Muscle of leg (tissue), 16 donors: ENCODE measurements at places on chromosomes 3 and 15.

DNA sequence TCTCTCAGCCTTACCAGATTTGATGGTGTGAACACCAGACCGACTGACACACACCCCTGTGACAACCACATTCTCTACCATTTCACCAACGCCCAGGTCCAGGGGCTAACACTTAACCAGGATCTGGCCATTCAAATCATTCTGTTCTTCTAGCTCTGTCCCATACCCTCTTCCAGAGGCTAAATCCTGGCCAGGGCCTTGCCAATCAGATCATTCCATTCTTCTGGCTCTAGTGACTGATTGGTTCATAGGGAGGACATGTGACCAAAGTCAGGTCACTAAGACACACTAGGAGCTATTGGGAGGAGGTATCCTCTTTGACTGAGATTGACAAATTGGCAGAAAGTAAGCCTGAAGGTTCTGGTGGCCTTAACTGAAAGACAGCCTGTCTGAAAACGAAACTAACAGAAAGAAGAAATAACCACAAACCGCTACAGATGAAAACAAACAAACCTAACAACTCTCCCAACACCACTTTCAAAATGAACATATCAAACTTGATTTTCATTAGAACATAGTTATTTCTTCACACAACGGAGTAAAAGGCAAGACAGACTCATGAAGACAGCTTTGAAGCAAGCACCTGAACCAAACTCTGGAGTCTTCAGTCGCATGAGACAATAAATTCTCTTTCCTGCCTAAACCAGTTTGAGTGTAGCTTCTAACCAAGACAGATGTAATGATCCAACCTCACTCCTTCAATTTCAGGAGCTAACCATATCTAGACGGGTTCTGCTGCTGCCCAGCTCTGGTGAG is 68.5 kb downstream of the TRANK1 start:
- no peak overlapping the region for H3K27ac ChIP-seq
- no peaks in the 10 kb centered on the region for H3K4me1 ChIP-seq
- no peak for DNase-seq
- H3K27me3 ChIP-seq: no peaks in the 10 kb centered on the region

DNA sequence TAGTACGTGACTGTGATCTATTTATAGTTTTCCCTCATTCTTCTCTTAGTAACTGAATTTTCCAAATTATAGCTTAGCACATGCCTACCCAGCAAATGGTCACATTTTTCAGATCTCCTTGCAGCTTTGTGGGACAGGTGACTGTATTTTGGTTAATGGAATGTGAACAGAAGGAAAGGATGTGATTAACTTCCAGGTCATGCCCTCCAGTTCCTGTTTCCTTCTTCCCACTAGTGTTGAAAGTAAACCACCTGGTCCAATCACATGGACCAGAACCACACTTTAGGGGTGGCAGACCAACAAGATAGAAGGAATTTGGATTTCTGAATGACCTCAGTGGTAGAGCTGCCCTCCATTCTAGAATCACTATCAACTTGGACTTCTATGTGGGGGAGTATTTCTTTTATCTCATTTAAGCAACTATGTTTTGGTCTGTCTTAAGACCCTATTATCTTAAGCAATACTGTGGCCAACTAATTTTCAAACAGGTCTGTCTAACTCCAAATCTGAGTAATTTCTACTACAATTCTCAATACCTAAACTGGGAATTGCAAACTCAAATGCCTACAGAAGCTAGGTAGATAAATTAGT is 76.0 kb upstream of the TSC22D2 start:
- no peak for DNase-seq
- no peak overlapping the region for H3K4me3 ChIP-seq
- no peaks in the 10 kb centered on the region for H3K4me1 ChIP-seq
- H3K27me3 ChIP-seq: no peaks in the 10 kb centered on the region

DNA sequence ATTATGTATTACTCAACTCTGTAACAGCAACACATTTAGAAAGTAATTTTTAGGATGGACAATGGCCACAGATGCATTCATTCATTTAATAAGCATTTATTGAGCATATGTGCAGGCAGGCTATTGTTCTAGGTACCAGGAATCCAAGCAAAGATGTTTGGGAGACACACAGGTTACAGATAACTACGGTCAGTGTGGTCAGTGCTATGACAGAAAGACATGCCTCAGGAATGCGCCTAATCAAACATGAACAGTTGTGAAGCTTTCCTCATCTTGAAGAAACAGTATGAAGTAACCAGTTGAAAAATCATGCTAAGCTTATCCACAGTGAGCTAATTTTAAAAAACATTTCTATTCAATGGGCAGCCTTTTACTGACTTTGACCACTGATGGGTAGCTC is 155.4 kb upstream of the CCDC54 start:
- no peak for DNase-seq
- H3K27ac ChIP-seq: no peak overlapping the region
- no peaks in the 10 kb centered on the region for H3K27me3 ChIP-seq
- peaks cover 4% of the 10 kb centered on the region for H3K4me1 ChIP-seq

- no peaks in the 10 kb centered on the region for H3K27me3 ChIP-seq
- no peak overlapping the region for H3K4me3 ChIP-seq
- DNase-seq: no peak
- no peak overlapping the region for H3K27ac ChIP-seq
- H3K4me1 ChIP-seq: no peaks in the 10 kb centered on the region
Observed at GRCh38 chr3:156840826-156841689, 14.9 kb downstream of the LEKR1 start.

DNA sequence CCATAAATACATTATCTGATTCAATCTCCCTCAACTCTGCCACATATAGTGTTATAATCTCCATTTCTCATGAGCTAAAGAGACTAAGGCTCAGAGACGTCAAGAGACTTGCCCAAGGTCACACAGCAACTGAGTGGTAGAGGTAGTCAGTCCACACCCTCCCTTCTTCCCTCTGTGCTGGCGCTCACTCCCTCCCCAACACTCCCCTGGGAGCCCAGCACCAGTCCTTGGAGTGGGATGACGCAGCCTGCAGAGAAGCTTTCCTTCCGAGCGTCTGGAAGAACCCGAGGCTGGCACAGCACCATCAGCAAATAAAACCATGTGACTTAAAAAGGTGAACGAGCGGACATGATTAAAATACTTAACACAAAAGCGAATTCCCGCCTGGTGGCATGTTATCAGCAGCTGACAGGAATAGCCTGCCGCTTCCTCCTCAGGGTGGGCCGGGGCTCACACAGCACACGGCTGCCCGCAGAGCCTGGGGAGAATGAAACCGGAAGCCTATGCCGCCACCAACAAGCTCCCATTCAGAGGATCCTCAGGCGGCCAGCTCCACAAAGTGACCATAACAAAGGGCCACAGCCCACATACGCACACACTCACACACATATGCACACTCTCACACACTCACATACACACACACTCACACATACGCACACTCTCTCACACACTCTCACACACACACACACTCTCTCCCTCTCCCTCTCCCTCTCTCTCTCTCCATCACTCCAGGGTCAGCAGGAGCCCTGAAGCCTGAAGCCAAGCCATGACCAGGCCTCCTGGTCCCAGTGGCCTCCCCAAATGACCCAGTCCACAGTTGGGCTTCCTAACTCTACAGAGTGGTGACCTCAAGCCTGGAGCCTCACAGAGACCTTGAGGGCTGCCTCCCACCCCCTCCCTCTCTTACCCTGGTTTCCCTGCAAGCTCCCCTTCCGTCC is 120.5 kb downstream of the XXYLT1 start:
- H3K36me3 ChIP-seq: peaks cover 3% of the 10 kb centered on the region
- peaks cover 58% of the 10 kb centered on the region for H3K4me1 ChIP-seq
- peaks cover 2% of the 10 kb centered on the region for H3K27me3 ChIP-seq
- peak overlapping the region; percentile 83 for H3K27ac ChIP-seq
- H3K4me3 ChIP-seq: peak overlapping the region; percentile 9
- peak; percentile 67 for DNase-seq
